Fibroblast of skin of left quadriceps (primary cell): ENCODE measurements at places on chromosomes 5 and 9.

DNA sequence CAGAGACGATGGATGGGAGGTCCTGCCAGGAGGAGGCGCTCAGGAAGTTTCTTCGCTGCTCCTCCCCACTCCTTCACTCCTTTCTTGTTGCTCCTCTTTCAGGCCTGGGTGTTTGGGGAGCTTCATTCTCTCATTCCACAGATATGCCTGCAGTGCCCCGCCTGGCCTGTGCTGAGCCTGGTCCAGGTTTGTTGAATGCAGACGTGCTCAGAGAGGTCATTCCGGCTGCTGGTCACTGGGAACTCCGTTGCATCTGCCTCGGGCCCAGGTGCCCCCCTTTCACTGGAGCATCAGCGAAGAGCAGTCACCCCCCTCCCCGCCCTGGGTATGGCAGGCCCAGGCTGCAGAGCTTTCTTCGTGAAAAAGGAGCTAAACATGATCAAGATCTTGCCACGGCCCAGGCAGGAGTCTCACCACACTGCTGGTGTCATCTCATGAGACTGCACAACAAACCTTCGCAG lies 15.5 kb downstream of the SURF6 start:
- DNase-seq: no peak

DNA sequence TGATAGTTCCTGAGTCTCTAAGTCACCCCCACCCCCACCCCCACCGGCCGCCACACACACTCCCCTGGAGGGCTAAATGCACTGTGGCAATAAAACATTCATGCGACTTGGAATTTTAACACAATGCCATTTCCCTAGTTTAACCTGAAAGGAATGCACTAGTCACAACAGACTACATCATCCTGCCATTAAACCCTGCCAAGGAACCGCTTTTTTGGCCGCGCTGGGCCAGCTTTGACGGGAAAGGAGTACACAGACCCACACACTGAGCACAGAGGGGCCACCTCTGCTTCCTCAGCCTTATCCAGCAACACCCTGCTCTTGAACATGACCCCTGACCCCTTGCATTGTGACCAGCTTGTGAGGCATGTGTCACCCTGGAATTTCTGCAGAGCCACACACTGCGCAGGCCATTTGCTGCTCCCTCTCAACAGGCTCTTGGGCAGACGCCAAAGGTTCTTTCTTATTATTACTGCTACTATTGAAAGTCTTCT lies 165.3 kb downstream of the BNC2 start:
- DNase-seq: peak; percentile 94

GRCh38 chr9:7341571-7341970 lies 458.0 kb downstream of the DMAC1 start:
- no peak for DNase-seq

- DNase-seq: no peak
Measured at GRCh38 chr5:171783051-171783450, 2.6 kb upstream of the SMIM23 start.

- DNase-seq: no peak
Measured at GRCh38 chr5:34666392-34667080, 10.4 kb downstream of the RAI14 start.

- DNase-seq: no peak
Measured at GRCh38 chr5:133030343-133031005, 4.1 kb upstream of the ZCCHC10 start.

- no peak for DNase-seq
Measured at GRCh38 chr5:142601432-142601831, 84.5 kb downstream of the FGF1 start.

DNA sequence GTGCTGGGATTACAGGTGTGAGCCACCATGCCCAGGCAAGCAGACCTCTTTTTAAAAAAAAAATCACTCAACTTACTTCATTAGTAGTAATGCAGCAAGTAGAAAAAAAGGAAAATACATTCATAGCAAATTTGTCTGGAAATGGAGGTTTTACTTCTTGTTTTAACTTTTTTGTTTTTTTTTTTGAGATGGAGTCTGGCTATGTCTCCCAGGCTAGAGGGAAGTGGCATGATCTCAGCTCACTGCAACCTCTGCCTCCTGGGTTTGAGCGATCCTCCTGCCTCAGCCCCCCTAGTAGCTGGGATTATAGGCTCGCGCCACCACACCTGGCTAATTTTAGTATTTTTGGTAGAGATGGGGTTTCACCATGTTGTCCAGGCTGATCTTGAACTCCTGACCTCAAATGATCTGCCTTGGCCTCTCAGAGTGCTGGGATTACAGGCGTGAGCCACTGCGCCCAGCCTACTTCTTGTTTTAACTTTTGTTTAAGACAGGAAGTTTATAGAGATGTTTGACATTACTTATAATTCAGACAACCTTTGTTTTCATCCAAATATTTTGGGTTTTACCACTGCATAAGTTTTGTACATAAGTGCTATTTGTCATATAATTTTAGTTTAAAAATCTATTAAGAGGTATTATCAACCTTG lies 26.5 kb downstream of the UBE2R2 start:
- no peak for DNase-seq

GRCh38 chr9:129981180-129981907 lies 61.6 kb downstream of the FNBP1 start:
- DNase-seq: no peak

DNA sequence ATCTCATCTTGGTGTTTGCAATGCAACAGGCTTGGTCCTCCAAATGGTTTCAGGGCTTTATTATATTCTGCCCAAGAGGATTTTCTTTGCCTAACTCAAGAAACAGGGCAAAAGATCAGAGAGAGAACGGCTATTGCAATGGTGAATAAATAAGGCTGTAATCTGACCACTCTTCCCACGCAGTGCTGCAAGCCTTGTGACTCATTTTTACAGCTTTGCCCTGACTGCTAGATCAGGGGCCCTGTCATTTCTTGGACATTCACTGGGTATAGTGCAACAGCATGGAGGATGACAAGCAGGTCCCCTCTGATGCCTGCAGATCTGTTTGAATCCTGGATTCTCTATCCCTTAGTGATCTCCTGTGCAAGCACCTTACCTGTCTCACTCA lies 459.1 kb downstream of the EBF1 start:
- DNase-seq: no peak

DNA sequence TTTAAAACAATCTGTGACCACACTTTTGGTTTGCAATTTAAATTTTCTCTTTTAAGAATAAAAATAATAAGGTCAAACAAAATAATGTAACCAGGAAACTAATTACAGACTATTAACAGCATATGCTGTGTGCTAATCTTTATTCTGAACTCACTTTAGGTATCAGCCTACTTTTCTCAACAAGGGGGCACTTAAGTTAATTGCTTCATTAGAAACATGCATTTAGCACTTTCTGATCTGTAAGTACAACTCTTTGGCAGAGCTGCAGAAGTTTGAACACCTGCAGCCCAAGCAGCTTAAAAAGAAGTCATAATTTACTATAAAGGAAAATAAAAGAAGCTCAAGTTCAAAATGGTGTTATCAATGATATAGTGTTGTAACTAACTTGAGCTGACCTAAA lies 21.7 kb downstream of the XRCC4 start:
- DNase-seq: no peak

GRCh38 chr5:143284521-143284920 lies 119.0 kb downstream of the NR3C1 start:
- DNase-seq: no peak

DNA sequence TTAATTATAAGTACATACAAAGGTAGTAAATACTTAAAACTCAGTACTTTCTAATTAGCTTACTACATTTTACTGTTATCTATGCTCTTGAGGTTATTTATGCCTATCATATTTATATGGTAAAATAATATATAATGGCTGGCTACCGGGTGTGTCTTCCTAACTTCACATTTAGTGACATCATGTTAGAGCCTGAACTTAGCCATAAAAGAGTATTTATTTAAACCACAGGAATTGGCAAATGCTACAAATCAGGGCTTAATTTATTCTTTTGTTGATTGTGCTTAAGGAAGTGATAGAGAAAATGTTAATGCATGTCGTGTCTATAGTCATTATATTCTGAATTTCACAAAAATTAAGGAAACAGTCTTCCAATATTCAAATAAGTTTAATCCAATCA lies 73.1 kb downstream of the NDUFAF2 start:
- DNase-seq: no peak

DNA sequence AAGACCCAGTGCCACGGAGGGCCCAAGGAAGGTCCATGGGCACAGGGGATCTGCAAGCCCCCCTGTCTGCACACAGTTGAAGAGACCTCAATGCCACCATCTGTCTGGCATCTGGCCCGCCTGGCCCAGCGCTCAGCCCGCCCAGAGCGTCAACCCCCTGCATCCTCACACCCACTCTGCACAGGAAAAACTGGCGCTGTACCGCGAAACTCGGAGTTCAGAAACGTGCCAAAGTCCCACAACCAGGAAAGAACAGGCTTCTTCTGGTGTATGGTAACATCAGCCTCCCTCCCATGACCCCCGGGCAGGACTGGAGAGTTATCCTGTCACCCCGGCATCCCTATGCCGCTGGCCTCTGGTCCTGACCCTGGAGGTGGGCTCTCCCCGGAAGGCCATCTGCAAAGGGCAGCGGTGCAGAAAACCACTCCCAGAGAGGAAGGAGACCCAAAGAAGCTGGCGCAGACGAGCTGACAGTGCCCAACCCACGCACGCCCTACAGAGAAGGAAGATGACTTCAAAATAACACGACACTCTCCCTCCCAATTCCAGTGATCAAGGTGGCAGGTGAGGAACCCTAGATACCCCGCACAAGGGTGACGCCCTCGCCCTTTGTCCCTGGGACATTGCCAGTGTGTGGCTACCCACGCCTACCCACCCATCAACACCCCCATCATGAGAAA lies 18.9 kb downstream of the VAV2 start:
- no peak for DNase-seq

DNA sequence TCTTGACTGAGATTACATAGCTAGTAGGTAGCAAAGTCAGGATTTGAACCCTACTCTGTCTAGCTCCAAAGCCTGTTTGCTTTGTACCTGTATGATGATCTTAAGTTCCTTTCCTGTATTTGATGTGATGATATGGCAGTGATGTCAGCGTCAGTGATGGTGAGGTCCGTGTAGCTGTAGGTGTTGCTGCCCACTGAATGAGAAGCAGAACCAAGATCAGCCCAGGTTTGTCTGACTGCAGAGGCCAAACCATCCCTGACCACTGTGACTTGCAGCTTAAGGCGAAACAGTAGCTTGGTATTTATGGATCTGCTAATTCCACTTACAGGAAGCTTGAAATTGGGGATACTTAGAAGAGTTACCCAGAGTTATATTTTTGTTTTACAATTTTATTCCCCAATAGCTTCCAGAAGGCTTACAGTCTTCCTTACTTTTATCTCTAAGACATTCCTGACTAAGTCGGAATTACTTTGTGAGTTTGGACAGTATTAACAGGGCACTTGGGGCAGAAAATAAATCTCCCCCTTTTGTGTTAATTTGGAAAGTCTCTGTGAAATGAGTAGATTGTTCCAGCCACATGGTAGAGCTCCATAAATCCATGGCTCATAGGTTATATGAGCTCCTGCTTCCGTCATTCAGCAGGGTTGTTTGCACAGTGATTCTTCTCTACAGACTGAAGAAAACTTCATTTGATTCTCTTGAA lies 273.4 kb downstream of the NR3C1 start:
- DNase-seq: no peak

- no peak for DNase-seq
Measured at GRCh38 chr9:92467041-92467440, 15.3 kb downstream of the ASPN start.

DNA sequence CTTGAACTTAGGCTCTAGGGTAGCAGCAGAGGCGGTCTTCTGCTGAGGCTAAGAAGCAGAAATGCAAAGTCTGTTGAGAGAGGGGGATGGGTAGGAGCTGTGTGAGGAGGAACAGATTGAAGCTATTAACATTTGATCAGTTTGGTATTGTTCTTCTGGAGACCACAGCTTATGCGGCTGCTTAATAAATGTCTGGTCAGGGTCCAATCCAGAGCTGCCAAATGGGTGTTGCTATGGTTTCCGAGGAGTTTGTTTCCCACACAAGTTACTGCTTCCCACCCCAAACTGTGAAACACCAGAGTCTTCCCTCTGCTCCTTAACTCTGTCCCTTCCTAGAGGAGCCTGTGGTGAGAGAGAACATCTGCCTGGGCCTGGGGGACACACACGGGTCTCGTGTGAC lies 142.2 kb upstream of the KLF4 start:
- no peak for DNase-seq

DNA sequence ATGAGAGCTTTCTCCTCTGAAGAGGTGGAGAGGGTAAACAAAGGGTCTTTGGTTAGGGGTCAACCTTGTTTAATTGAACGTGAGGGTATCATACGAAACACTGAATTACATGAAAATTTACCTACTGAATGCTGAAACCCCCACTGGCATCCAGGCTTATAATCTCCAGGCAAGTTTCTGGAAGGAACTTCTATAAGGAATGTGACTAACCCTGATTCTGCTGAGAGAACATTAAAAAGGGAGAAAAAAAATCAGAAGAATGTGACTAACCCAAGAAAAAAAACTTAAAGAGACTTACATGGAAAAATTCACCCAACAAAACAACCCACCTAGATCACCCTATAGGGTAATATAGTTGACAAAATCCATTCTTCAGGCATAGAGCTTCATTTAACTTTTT lies 55.5 kb downstream of the APC start:
- no peak for DNase-seq

GRCh38 chr5:169850409-169850808 lies 129.9 kb downstream of the INSYN2B start:
- no peak for DNase-seq

DNA sequence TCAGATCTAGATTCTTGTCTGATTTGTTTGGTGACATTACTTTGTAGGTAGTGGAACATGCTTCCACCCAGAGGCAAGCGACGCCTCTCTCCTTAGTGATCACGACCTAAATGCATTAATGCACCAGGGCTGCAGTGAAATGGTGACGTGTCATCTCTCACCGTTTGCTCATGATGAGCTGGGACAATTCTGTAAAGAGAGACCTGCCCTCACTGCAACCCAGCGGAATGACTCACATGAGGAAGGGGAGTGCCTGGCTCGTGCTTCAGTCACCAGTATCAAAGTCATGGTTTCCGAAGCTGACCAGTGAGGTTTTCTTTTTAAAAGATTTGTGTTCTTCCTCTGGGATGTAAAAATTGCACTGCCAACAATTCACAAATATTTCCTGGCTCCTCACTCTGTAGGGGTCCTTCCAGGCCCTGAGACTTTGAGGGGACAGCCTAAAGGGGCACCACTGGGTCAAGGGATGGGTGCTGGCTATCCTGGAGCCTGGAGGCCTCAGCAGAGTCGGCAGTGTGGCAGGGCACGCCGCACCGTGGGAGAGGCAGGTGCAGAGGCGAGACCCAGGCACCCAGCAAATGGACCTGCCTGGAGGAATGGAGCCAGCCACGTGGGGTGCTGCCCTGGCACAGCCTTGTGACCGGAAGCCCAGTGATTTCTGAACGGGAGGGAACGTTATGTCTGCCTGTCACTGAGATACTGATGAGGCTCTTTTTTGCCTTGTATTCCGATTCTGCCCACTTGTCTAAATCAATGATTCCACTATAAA lies 17.3 kb downstream of the QSOX2 start:
- no peak for DNase-seq

GRCh38 chr9:28832168-28832770 lies 1259.0 kb upstream of the C9orf72 start:
- peak; percentile 14 for DNase-seq
